Stimulated activated CD8-positive, alpha-beta memory T cell treated with anti-CD3 and anti-CD28 coated beads, Interleukin-4, amount 100 ng/mL, for 1 hour (primary cell): ENCODE measurements at places on chromosomes 2 and 18.

- no peak for DNase-seq
Observed at GRCh38 chr2:219851801-219852481, 224.5 kb downstream of the SLC4A3 start.

DNA sequence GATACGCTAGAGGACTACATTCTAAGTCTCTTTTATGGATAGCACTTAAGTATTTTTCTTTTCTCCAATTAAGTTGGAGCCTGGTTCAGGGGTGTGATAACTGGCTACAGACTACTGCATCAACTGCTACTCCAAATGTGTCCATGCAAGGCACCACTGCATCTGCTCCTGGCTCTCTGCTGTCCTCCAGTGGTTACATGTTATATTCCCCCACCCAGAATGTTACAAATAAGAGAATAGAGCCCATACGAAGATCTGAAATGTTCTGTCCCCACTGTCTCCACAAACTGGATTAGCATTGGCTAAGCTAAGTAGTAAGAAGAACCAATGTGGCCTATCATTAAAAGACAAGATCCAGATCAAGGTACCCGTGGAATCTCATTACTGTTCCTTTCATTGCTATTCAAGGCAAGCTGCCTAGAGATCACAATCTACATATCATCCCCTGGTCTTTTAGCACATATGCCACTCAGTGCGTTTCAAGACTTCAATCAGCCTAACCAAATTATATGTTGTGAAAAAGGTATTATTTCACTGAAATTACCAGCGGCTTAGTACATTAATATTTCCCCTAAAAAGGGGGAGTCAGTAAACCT, 308.3 kb upstream of the SLC8A1 start:
- no peak for DNase-seq

DNA sequence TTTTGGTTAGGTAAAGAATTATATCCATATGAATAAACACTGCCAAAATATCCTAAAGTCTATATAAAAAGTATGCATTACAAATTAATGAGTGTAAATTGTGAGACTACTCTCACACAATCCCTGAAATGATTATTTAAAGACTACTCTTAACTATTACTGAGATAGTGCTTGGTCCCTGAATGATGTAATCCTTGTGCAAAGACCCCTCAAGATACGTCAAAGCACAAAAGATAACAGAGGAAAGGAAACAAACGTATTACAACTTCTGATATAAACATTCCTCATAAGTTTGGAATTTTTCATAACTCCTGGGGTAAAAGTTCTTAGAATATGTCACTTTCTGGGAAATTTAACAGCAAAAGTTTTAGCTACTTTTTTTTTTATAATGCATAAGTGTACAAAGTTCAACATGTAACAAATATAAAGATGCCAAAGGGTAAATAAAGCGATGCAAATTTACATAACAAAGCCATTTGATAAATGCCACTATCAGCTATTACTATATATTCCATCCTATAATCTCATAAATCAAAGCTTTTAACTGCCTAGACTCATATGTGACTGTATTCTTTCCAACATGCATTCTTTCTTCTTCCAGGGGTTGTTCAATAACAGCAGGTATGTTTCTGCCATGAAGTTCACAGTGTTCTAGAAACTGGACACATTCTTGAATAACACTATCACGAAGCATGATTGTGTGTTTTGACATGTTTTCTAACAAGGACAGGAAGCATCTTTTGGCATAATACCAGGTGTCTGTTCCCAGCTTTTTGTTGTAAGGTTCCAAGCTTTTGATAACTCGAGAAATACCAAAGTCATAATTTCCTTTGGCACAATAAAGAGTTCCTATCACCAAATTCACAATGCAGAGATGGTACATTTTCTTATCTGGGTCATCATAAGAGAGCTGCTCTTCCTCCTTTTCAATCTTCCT, 158.0 kb downstream of the AGPS start:
- DNase-seq = no peak

DNA sequence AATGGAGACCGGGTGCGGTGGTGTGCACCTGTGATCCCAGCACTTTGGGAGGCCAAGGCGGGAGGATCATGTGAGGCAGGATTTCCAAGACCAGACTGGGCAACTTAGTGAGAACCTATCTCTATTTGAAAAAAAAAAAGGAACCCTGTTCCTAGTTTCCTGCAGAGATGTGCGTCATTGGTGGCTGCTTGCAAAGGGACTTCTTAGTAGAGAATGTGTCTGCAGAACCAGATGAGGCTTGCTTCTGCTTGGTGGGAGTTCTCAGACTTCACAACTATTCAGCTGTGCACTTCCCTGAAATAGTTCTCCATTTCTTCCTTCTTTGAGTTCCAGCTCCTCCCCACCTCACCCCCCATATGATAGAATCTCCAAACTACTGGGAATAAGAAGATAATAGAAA, 22.3 kb downstream of the ZCCHC2 start:
- no peak for DNase-seq

DNA sequence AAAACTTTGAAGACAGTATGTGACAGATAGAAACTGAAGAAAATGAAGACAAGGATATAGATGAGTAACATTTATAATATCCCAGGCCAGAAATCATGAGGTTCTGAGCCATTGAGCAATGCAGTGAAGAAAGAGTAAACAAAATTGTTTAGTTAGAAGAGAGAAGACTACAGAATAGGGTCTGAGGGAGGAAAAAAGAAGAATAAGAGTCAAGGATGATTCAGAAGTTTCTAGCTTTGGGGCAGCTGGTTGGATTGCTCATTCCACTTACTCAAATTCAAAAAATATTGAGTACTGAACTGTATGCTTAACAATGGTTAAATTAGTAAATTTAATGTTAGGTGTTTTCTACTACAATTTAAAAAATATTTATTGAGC, 155.0 kb upstream of the OTX1 start:
- DNase-seq = no peak

DNA sequence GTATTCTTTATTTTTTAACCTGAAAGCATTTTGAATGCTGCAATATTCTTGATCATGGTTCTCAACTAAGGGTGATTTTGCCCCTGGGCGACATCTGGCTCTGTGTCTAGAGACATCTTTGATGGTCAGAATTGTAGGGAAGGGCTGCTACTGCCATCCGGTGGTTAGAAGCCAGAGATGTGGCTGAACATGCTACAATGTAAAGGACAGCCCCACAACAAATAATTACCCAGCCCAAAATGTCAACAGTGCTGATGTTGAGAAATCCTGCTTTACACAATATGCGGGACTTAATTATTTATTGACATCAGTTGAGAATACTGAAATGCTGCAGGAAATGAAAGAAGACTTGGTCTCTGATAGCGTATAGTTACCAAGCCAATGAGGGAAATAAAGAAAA, 37.5 kb upstream of the SERPINB2 start:
- no peak for DNase-seq

DNA sequence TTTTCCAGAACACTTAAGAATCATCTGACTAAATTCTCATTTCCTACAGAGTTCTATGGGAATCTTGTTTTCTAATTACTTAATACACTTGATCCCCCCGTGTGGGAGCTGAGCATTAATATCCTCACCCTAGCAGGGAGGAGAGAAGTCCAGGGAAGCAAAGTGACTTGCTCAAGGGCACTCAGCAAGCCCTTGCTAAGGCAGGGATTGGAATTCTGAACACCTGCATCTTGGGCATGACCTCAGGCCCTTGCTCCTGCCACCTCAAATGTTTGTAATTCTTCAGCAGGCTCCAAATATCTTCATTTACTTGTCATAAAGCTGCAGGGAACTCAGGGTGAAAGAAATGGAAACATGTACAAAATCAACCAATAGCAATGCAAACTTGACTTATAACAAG, 162.4 kb downstream of the GPD2 start:
- no peak for DNase-seq

- no peak for DNase-seq
Observed at GRCh38 chr18:57833441-57834101, 30.5 kb upstream of the ATP8B1 start.

DNA sequence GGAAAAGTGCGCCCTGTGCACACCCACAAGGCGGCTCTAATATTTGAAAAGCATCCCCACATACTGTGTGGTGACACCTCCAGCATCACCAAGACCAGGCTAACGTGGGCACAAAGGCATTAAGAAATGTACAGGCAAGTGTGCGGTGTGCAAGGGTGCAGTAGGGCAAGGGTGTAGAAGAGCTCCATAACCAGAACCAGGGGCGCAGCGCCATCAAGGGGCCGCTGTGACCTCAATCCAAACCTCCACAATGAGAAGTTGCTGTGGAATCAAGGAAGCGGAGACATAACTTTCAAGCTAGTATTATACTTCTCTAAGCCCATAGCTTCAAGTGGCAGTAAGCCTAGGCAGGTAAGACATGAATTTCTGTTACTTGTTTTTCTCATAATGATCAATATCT, 13.0 kb downstream of the L3MBTL4 start:
- no peak for DNase-seq

- DNase-seq = no peak
Observed at GRCh38 chr2:12665334-12665733, 51.4 kb upstream of the TRIB2 start.

GRCh38 chr2:6342273-6342920, 523.3 kb downstream of the CMPK2 start:
- no peak for DNase-seq

DNA sequence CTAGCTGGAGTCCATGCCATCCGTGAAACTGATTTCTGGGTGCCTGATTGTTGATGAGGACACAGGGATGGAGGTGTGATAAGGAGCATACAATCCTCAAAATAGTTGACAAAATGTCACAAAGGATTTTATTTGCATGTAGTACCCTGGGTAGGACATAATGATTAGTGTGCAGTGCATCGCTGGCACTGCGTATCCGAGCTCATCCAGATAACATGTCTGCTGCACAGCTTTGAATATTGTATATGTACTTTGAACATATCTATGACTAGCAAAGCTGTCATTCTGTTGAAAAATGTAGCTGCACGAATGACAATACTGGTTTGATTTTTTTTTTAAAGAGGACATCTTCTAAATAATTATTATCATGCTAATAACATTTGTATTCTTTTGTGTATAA, 529.7 kb upstream of the FANCL start:
- no peak for DNase-seq

DNA sequence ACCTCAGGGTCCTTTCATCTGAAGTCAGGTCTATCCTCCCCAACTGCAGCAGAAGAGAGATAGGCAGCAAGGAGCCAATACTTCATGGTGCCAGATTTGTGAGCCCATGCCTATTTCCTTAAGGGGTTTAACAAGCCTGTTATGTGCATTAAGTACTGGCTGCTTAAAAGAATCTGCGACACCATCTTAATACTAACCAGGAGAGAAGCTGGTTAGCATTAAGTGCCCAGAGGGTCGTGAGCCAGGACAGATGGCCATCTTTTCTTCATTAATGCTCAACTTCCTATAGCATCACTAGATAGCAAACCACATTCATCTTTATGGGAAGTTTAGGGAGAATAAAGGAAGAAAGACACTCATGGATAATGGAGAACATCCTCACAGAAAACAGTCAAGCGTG, 289.1 kb downstream of the ETAA1 start:
- no peak for DNase-seq

- DNase-seq = no peak
Observed at GRCh38 chr2:130300258-130300969, 42.3 kb upstream of the IMP4 start.

DNA sequence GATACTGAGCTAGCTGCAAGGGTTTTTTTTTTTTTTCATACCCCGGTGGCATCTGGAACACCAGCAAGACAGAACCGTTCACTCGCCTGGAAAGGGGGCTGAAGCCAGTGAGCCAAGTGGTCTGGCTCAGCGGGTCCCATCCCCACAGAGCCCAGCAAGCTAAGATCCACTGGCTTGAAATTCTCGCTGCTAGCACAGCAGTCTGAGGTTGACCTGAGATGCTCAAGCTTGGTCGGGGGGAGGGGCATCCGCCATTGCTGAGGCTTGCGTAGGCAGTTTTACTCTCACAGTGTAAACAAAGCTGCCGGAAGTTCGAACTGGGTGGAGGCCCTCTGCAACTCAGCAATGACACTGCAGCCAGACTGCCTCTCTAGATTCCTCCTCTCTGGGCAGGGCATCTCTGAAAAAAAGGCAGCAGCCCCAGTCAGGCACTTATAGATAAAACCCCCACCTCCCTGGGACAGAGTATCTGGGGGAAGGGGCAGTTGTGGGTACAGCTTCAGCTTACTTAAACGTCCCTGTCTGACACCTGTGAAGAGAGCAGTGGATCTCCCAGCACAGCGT, 5.1 kb upstream of the MIB1 start:
- no peak for DNase-seq

DNA sequence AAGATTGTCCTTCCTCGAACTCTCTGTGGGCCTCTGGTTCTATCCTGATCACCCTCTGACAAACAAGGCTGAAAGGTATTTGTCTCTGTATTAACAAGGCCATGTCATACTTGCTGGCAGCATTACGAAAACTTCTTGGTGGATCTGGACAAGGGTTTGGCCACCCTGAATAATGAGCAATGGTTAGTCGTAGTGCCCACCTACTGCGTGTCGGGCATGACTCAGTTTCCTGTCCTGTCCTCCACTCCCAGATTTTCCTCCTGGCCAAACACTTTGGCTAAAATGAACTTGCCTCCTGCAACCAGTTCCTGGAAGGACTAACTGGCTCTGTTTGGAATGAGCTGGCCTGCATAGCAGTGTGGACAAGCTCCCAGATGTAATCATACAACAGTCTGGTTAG, 198.5 kb upstream of the SMIM21 start:
- DNase-seq = no peak

GRCh38 chr2:128228894-128229293, 89.8 kb downstream of the HS6ST1 start:
- DNase-seq = no peak

DNA sequence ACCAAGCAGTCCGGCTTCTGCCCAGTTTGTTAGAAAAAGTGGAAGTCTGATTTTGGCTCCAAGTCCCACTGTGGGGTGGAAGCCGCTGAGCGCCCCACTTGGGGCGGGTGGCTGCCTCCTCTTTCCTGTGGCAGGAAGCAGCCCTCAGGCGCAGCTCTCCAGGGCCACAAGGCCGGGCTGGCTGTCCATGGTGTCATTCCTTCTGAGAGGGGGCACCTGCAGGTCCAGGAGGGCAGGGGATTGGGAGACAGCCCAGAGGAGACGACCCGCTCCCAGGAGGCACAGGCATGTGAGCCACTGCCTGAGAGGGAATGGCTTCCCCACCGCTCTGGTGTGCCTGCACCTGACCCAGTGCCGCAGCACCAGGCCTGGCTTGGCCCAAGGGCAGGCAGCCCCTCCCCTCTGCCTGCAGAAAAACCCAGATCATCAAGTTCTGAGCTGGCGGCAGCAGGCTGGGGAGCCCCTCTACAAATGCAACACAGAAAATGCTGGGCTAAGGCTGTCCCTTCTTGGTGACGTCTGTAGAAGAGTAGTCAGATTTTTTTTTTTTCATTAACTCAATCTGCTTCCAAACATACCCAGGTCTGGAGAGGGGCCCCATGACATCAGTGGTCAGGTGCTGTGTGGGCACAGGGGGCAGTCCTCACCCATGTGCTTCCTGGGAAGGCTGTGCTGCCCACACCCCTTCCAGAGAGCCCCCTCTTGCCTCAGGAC, 38.4 kb downstream of the HS6ST1 start:
- DNase-seq = no peak

DNA sequence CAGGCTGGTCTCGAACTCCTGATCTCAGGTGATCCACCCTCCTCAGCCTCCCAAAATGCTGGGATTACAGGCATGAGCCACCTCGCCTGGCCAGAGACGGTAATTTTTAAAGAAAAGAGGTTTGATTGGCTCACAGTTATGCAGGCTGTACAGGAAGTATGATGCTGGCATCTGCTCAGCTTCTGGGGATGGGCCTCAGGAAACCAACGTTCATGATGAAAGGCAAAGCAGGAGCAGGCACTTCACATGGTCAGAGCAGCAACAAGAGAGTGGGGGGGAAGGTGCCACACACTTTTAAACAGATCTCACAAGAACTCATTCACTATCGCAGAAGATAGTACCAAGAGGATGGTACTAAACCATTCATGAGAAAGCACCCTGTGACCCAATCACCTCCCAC, 38.0 kb upstream of the GPD2 start:
- no peak for DNase-seq
